Tibial nerve (tissue), 4 donors: ENCODE measurements at places on chromosomes 12 and 14. TPM values are rescaled to one million over a fixed set of nuclear protein-coding genes. Genes with fewer than 3 reads are reported as not detected.

GRCh38 chr12:98352218-98352811, 163.1 kb upstream of the TMPO start:
- no peaks in the 10 kb centered on the region for H3K4me1 ChIP-seq
- no peak for DNase-seq
- H3K4me3 ChIP-seq, result no peak overlapping the region
- no peaks in the 10 kb centered on the region for H3K36me3 ChIP-seq
- no peak overlapping the region for H3K27ac ChIP-seq
- H3K27me3 ChIP-seq, result no peaks in the 10 kb centered on the region

- H3K27me3 ChIP-seq, result no peaks in the 10 kb centered on the region
- DNase-seq, result no peak
- H3K4me3 ChIP-seq, result no peak overlapping the region
- peaks cover 4% of the 10 kb centered on the region for H3K4me1 ChIP-seq
Measured at GRCh38 chr12:29164477-29165393, 15.7 kb downstream of the FAR2 start.

- no peak overlapping the region for H3K27ac ChIP-seq
- peaks cover 17% of the 10 kb centered on the region for H3K4me1 ChIP-seq
- H3K4me3 ChIP-seq, result no peak overlapping the region
- DNase-seq, result no peak
- H3K36me3 ChIP-seq, result no peaks in the 10 kb centered on the region
Measured at GRCh38 chr14:47442211-47442610, 233.2 kb downstream of the MDGA2 start.

DNA sequence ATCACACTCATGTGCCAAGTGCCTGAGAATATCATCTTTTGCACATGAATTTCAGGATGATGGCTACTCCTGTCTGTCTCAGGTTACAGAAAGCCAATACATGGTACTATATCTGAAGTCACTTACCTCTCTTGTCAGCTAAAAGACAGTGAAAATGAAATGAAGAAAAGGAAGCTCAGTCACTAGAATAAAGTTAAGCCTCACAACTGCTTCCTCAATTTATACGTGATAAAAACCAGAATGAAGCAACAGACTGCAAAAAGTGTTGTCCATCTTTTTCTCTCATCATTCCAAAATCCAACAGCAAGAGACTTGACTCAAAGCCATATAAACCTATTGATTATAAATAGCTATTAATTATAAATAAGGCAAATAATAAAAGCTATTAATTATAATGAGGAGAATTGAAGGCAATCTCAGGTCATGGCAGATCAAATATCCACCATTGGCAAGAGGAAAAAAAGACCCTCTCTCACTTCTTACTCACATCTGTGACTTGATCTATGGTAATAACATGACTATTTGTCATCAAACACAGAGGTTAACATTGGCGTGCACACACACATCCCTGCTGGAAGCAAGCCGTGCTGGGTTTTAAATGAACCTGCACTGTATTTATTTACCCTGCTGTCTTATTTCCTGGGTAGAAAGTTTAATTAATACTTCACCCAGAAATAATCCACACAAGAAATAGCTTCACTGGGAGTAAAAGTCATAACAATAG, 10.0 kb downstream of the NIN start:
- no peaks in the 10 kb centered on the region for H3K27me3 ChIP-seq
- H3K4me1 ChIP-seq, result peaks cover 19% of the 10 kb centered on the region
- no peak overlapping the region for H3K27ac ChIP-seq
- H3K36me3 ChIP-seq, result no peaks in the 10 kb centered on the region

GRCh38 chr12:65199604-65200003, 30.2 kb downstream of the LEMD3 start:
- no peak for DNase-seq
- no peaks in the 10 kb centered on the region for H3K27me3 ChIP-seq
- no peak overlapping the region for H3K4me3 ChIP-seq
- no peaks in the 10 kb centered on the region for H3K36me3 ChIP-seq
- no peaks in the 10 kb centered on the region for H3K4me1 ChIP-seq

DNA sequence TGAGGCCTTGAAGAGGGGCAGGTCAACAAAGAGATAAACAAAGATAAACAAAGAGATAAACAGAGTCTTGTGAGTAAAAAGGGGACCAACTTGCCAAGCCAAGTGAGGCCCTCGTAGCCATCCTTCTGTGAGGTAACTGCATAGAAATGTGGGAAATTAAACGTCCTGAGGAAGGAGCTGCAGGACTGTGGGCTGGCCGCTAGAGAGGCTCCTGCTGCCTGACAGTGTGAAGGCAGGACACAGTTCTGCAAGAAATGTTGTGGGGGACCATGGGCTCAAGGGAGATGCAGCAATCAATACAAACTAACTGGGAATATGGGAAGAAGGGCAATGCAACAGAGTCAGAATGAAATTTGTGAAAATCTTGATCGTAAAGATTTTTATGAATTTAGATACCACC, 91.9 kb downstream of the SLC8A3 start:
- H3K36me3 ChIP-seq, result no peaks in the 10 kb centered on the region
- H3K4me3 ChIP-seq, result no peak overlapping the region
- H3K4me1 ChIP-seq, result no peaks in the 10 kb centered on the region
- no peaks in the 10 kb centered on the region for H3K27me3 ChIP-seq

GRCh38 chr12:12784911-12785814, at the start of gene APOLD1:
TSS of gene APOLD1 (plus strand) at chr12:12785659. CDS start at chr12:12785692, 33 bp downstream.
- DNase-seq, result no peak
- H3K4me3 ChIP-seq, result peak within 1 kb of the TSS; percentile 65
- H3K27me3 ChIP-seq, result no peaks in the 10 kb centered on the region

GRCh38 chr12:114272605-114273004, 133.3 kb downstream of the TBX5 start:
- no peaks in the 10 kb centered on the region for H3K4me1 ChIP-seq
- H3K27me3 ChIP-seq, result no peaks in the 10 kb centered on the region
- no peak for DNase-seq
- no peak overlapping the region for H3K4me3 ChIP-seq
- no peaks in the 10 kb centered on the region for H3K36me3 ChIP-seq
- no peak overlapping the region for H3K27ac ChIP-seq

- H3K27me3 ChIP-seq, result no peaks in the 10 kb centered on the region
- H3K4me1 ChIP-seq, result peaks cover 37% of the 10 kb centered on the region
- DNase-seq, result no peak
- no peak overlapping the region for H3K4me3 ChIP-seq
- H3K27ac ChIP-seq, result no peak overlapping the region
- no peaks in the 10 kb centered on the region for H3K36me3 ChIP-seq
Measured at GRCh38 chr14:69626132-69626500, 14.7 kb downstream of the SUSD6 start.

GRCh38 chr12:56082382-56082781, 2.4 kb downstream of the ERBB3 start:
- H3K4me1 ChIP-seq, result no peaks in the 10 kb centered on the region
- H3K27ac ChIP-seq, result peak overlapping the region; percentile 92
- DNase-seq, result no peak
- H3K27me3 ChIP-seq, result no peaks in the 10 kb centered on the region
- H3K36me3 ChIP-seq, result no peaks in the 10 kb centered on the region

- no peak overlapping the region for H3K27ac ChIP-seq
- no peaks in the 10 kb centered on the region for H3K27me3 ChIP-seq
- no peak overlapping the region for H3K4me3 ChIP-seq
- no peaks in the 10 kb centered on the region for H3K4me1 ChIP-seq
Measured at GRCh38 chr12:19704966-19705365, 265.7 kb downstream of the AEBP2 start.

DNA sequence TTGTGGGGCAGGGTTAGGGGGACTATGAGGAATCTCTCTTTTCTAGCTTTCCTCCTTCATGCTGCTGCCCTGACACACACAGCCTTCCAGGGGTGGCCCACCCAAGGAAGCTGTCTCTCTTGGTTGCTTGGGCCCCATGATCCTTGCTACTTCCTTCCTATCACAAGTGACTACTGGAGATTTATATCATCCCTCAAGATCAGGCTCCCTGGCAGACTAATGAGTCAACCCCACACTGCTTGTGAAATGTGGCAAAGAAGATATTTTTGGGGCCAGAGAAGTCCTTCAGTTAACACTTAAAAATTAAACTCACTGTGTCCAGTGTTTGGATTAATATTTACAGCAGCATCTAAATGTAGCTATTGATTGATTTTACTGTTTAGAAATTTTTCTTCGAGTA, 1.5 kb downstream of the OR4E1 start:
- no peak overlapping the region for H3K4me3 ChIP-seq
- H3K27me3 ChIP-seq, result no peaks in the 10 kb centered on the region
- H3K4me1 ChIP-seq, result no peaks in the 10 kb centered on the region
- H3K36me3 ChIP-seq, result no peaks in the 10 kb centered on the region
- no peak overlapping the region for H3K27ac ChIP-seq

DNA sequence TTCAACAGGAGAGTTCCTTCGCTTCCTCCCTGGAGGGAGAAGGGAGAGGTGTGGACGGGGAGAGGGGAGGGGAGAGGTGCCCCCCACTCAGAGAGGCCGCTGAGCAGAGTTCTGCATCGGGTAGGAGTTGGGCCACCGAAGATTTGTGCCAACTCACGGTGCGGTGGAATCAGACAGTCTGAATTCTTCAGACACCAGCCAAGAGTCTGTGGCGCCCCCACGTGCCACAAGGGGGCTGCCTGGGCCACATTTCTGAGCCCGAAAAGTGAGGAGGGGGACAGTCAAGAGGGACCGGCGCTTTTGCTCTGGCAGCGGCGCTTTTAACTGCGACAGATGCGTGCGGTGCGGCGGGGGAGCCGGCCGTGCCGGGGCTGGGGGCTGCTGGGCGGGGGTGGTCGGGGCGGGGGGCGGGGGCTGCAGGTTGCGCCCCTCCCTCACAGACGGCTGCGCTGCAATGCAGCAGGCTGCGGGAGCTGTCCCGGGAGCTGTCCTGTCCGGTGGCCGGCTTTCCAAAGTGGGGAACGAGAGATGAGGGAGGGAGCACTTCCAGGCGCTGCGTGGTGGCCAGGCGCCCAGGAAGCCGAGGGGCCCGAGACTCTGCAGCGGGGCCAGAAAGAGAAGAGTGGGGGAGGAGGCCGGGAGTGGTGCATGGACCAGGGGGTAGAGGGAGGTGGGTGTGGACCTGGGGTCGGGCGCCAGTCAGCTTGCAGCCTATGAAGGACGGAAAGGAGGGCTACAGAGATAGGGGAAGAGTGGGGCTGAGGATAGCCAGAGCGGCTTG, 975 bp upstream of the RTL1 start:
- H3K36me3 ChIP-seq, result peaks cover 3% of the 10 kb centered on the region
- H3K27ac ChIP-seq, result no peak overlapping the region
- H3K27me3 ChIP-seq, result peaks cover 55% of the 10 kb centered on the region
- DNase-seq, result no peak
- peaks cover 3% of the 10 kb centered on the region for H3K4me1 ChIP-seq

DNA sequence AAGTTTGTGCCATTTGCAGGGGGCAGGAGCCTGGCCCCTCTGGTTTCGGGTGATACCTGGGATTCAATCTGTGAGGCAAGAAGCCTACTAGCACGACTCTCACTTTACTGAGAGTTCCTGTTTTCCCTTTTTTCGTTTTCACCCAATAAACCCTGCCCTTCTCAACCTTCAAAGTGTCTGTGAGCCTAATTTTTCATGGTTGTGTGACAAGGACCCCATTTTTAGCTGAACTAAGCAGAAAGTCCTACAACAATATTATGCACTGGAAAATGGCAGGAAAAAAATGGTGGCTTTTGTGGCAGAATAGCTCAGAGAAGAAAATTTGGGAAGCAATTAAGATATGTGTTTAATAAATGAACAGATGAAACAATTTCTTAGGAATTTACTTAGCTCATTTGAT, 432.1 kb downstream of the C12orf50 start:
- H3K27ac ChIP-seq, result no peak overlapping the region
- no peak for DNase-seq
- no peaks in the 10 kb centered on the region for H3K36me3 ChIP-seq
- no peak overlapping the region for H3K4me3 ChIP-seq
- H3K27me3 ChIP-seq, result no peaks in the 10 kb centered on the region

DNA sequence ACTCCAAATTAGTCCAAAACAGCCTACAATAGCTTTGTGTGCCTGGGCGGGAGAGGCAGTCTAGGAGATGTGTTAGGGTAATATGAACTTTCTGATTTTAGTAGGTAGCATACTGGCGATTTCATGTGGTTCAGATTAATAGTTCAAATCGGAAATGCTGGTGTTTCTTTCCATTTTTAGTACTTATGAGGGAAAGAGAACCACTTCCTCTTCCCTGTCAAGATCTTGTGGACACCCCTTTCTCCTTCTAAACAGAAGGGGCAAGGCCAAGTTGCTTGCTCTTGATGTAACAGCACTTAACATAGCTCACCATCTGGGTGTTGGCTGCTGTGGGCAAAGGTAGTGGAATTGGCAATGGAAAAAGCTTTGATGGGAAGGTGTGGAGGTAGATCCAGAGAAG, 32.2 kb upstream of the IGF1 start:
- no peaks in the 10 kb centered on the region for H3K4me1 ChIP-seq
- no peaks in the 10 kb centered on the region for H3K27me3 ChIP-seq
- no peak overlapping the region for H3K4me3 ChIP-seq
- no peaks in the 10 kb centered on the region for H3K36me3 ChIP-seq
- H3K27ac ChIP-seq, result no peak overlapping the region
- no peak for DNase-seq

GRCh38 chr12:40969796-40970195, 218.3 kb upstream of the PDZRN4 start:
- H3K27me3 ChIP-seq, result no peaks in the 10 kb centered on the region
- H3K27ac ChIP-seq, result no peak overlapping the region
- no peaks in the 10 kb centered on the region for H3K36me3 ChIP-seq
- DNase-seq, result no peak
- no peak overlapping the region for H3K4me3 ChIP-seq
- no peaks in the 10 kb centered on the region for H3K4me1 ChIP-seq

- no peaks in the 10 kb centered on the region for H3K27me3 ChIP-seq
- DNase-seq, result no peak
- no peak overlapping the region for H3K4me3 ChIP-seq
- H3K27ac ChIP-seq, result no peak overlapping the region
Measured at GRCh38 chr12:92419201-92419600, 273.6 kb upstream of the BTG1 start.

The SLC7A7 gene
- 8.4 TPM for total RNA-seq

The C12orf57 gene
- 593 TPM for total RNA-seq

The DCN gene
- 3,160 TPM for total RNA-seq

The PRH2 gene
- total RNA-seq, result not detected

The BDKRB2 gene
- 13.7 TPM for total RNA-seq

The GUCY2C gene
- total RNA-seq, result not detected

The C12orf42 gene
- total RNA-seq, result not detected

The NCAPD2 gene
- total RNA-seq, result 23.1 TPM

The APOF gene
- total RNA-seq, result not detected

The NAV3 gene
- 32.0 TPM for total RNA-seq

The ADGRD1 gene
- 99.0 TPM for total RNA-seq
